Cardiac muscle cell (in vitro differentiated cells and primary cell): ENCODE measurements at places on chromosomes 3 and 15. TPM values are rescaled to one million over a fixed set of nuclear protein-coding genes. Genes with fewer than 3 reads are reported as not detected.

Gene HEXA
- total RNA-seq, result 49.5 and 63.5 TPM in 2 replicates

Gene RAMAC
- 37.3 and 60.7 TPM in 2 replicates for total RNA-seq

Gene ADGRG7
- total RNA-seq, result 43.2 and 46.5 TPM in 2 replicates

Gene KCNAB1
- total RNA-seq, result 0.06 TPM in 1 of 2 replicates, not detected in the other

Gene ALDH1L1
- 1.3 and 2.6 TPM in 2 replicates for total RNA-seq

Gene CATSPER2
- total RNA-seq, result 2.5 and 3.8 TPM in 2 replicates

Gene ERICH6
- 0.18 TPM in 1 of 2 replicates, not detected in the other for total RNA-seq

Gene CELF6
- 1.3 and 2.5 TPM in 2 replicates for total RNA-seq

Gene SYNPR
- 0.36 and 0.60 TPM in 2 replicates for total RNA-seq

Gene CCR8
- not detected in 2 replicates for total RNA-seq

Gene CTDSPL
- 15.3 and 17.7 TPM in 2 replicates for total RNA-seq

Gene DPPA4
- total RNA-seq, result 0.51 and 1.6 TPM in 2 replicates

Gene CIAO2A
- total RNA-seq, result 115 and 126 TPM in 2 replicates

Gene IL12A
- 0.09 TPM in 1 of 2 replicates, not detected in the other for total RNA-seq

Gene GOLGA6L9
- total RNA-seq, result 6.7 and 30.1 TPM in 2 replicates

Gene MLH1
- 63.1 and 114 TPM in 2 replicates for total RNA-seq

Gene MUC20
- total RNA-seq, result 5.5 and 8.7 TPM in 2 replicates

Gene CACNA2D2
- total RNA-seq, result 6.8 and 8.7 TPM in 2 replicates

Gene PTH1R
- total RNA-seq, result 101 and 121 TPM in 2 replicates

Gene FBLN2
- total RNA-seq, result 24.9 and 42.4 TPM in 2 replicates

Gene DUOX1
- total RNA-seq, result 0.04 and 0.45 TPM in 2 replicates

Gene GOLGA6L2
- total RNA-seq, result not detected in 2 replicates

Gene TRIM59
- 3.2 and 15.5 TPM in 2 replicates for total RNA-seq
